ENCODE measurements at places on chromosomes 2 and 18.

GRCh38 chr2:47002480-47003381, 87.1 kb upstream of the MCFD2 start:
- DNase-seq = no peak

GRCh38 chr2:5725794-5726463, 33.7 kb downstream of the SOX11 start:
- no peak for DNase-seq

GRCh38 chr2:20175931-20176330, 49.0 kb downstream of the SDC1 start:
- no peak for DNase-seq

GRCh38 chr2:127527001-127527804, 914 bp upstream of the IWS1 start:
- DNase-seq = no peak

DNA sequence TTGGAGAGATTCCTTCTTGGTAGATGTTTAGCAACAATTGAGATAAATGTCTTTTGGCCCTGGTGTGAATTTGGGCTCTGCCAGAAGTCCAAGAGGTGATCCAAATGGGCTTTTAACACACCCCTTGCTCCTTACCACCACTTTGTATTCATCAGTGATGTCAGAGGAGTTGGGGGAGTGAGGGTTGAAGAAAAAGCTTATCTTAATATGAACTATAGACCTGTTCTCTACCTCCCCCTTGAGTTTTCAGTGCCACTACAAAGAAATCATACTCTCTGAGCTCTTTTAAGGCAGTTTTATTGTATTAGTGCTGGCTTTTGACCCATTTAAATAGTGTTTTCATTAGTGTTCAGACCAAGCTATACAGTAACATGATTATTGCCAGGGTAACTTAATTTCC, 229.1 kb downstream of the PHLPP1 start:
- DNase-seq = no peak

DNA sequence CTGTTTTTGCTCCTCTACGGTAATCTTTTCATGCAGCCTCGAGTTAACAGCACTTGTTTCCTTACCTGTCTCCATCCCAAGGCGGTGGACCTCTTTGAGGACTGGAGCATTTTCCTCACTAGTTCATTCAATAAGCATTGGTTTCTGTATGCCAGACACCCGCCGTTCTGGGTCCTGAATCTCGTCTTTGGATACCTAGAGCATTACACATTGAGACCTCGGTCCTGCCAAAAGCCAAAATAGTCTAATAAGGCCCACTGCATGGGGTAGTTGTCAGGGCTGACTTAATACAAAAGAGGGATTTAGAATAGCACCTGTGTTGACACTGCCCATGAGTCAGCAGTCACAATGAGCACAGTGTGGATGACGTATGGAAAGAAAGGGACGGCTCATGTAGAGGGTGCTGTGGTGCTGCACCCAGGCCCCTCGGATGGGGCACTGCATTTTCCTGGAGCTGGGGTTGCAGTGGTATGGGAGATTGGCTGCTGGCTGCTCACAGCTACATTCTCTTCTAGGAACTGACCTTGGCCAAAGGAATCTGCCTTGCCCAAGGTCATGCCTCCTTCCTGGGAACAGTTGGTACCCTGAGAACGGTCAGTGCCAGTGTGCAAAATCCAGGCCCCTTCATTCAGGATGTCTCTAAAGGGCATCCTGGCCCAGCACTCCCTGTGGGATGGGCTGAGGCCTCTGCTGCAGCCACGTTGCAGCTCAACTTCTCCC, 126.9 kb upstream of the NCK2 start:
- DNase-seq = no peak

DNA sequence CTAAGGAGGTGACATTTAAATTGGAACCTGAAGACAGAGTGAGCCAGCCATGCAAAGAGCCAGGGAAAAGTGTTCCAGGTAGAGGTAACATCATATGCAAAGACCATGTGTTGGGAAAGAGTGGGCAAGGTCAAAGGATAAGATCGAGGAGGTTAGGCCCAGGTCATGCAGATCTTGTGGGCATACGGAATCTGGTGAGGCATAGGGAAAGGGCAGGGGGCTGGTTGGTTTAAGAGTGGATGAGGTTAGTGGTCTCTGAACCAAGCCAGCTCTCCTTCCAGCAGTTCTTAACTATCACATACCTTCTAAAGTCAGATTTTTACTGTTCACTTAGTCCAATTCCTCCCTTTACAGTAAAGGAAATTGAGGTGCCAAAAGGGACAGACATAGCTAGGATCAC, 3.0 kb downstream of the ANKRD53 start:
- DNase-seq = no peak

DNA sequence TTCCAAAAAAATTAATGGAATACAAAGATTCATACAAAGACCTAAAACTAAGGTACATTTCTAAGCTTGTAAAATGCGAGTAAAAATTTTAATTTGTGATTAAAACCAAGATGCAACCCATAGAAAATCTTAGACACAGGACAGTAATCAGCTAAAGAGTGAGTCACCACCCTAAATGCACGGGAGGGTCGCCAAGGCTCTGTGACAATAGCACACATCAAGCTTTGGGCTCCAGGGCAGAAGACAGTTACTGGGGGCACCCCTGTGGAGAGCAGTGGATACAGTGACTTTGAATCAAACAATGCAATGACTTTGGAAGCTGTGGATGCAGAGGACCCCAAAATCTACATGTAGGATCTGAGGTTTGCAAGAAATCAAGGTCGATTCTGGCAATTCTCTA, 7.5 kb downstream of the FLACC1 start:
- no peak for DNase-seq

- DNase-seq = no peak
These were observed 177.9 kb downstream of the TPGS2 start for GRCh38 chr18:36650906-36651305.

DNA sequence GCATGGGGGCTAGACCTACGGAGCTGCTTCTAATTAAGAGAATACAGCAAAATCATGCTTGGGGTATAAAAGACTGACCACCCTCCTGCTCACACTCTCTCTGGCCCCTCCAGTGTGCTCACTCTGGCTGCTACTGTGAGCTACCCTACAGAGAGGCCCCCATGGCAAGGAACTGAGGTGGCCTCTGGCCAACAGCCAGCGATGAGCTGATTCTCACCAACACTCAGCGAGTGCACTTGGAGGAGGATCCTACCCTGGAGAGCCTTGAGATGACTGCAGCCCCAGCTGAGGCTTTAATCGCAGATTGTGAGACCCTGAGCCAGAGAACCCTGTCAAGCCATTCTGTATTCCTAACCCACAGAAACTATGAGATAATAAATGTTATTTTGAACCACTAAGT, 88.2 kb downstream of the GFPT1 start:
- no peak for DNase-seq

GRCh38 chr2:199865905-199866304, 14.9 kb upstream of the FTCDNL1 start:
- DNase-seq = no peak

DNA sequence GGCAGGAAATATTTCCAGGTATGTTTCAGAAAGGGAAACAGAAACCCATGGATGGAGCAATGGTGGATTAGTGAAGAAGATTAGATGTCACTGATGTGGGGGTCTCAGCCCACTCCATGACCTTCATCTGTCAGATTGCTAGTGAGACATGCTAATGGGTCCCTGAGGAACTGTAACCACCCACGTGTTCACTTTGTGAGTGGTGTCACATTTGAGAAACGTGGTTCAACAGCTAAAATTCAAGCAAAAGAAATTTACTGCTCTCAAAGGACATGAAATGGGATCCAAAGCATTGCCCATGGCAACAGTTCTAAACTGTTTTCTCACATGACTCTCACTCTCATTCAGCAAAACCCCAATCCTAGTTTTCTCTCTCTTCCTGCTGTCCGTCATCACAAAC, 776.1 kb downstream of the ERBB4 start:
- no peak for DNase-seq

DNA sequence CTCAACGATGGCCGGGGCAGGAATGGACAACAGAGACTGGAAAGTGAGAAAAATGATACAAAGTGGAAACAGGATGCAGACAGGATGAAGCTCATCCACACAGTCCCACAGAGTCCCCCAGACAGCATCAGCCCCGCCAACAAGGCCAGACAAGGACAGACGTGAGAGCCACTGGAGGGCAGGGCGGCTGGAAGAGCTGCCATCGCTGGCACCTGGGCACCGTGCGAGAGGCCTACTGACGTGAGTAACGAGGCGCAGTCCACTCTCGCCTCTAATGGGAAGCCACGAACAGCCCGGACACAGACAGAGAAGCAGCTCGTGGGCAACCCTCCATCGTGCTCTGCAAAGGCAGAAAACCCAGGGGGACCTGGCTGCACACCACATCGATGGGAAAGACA, 17.1 kb downstream of the HDAC4 start:
- no peak for DNase-seq

DNA sequence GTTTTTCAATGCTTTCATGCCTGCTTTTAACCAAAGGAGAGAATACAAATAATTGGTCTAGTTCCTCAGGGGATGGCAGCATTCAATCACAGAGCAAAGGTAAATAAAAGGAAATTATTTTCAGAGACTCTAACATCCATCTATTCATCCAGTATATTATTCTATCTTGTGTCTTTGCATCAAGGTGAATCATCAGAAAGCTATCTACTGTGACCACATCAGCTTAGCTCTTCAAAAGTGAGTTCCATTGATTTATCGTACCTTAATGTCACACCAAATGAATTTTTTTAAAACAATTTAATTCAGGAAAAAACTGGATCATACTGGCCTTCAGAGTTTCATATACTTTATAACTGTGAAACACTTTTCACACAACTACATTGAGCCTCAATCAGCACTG, 66.1 kb downstream of the CHN1 start:
- no peak for DNase-seq

DNA sequence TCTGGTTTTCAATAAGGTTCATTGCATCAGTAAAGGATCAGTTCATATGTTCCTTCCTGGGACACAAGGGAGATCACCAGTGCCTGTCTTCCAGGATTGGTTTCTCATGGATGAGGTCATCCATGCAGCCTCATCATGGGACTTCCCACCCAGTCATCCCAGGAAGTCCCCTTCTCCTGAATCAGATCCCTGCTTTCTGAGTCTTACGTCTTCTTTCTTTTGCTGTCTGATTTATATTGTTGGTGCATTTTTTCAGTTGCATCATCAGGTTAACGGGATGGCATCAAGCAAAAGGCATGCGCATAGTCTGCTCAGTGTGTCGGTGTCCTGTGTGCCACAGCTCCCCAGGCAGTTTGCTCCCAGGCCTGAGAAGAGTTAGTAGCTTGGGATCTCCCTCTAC, 105.9 kb downstream of the SOX11 start:
- DNase-seq = no peak

GRCh38 chr2:43341959-43342757, 115.8 kb upstream of the ZFP36L2 start:
- no peak for DNase-seq

DNA sequence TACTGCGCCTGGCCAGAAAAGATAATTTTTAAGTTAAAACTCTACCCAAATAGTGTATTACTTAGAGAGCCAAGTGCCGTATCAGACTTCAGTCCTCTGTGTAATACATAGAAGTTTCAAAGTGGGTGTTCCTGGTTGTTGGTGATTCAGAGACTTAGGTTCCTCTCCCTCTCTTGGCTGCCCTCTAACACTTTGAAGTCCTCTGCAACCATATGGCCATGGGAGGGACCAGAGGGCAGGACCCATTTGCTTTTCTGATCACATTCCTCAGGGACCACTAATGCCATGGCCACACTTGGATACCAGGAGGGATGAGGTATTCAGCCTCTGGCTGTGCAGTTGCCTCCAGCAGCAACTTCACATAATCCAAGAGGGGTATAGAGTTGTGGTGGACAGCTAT, 131.5 kb downstream of the CAPN13 start:
- no peak for DNase-seq

GRCh38 chr2:48332286-48332685, 197.7 kb upstream of the STON1 start:
- no peak for DNase-seq

- no peak for DNase-seq
These were observed 197.4 kb downstream of the VAPA start for GRCh38 chr18:10111191-10111590.

DNA sequence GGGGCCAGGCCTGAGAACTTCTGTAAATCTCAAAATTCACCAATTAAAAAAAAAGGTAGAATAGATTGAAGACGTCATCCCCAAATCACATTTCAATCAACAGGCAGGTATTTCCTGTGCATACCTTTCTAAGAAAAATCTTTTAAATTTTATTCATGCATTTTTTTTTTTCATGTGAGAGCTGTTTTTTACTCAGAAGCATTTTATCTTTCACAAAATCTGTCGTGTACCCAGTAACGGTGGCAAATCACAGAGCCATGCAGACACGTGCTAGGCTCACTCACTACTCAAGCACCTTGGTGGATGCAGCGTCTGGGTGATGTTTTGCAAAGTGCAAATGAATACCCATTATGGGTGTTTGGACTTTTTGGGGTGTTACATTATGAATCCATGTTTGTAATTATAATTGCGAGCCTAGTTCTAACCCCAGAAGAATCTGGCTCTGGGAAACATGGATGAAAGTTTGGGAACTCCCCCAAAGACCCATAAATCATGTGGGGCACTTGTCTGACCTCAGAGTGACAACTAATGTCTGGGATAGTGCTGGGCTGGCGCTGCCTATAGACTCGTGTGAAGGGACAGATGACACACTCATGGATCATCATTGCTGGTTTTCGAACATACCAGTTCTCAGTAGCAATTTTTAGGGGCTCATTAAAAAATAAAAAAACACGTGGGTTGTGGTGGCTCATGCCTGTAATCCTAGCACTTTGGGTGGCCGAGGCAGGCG, 335.2 kb downstream of the LPIN1 start:
- DNase-seq = no peak

DNA sequence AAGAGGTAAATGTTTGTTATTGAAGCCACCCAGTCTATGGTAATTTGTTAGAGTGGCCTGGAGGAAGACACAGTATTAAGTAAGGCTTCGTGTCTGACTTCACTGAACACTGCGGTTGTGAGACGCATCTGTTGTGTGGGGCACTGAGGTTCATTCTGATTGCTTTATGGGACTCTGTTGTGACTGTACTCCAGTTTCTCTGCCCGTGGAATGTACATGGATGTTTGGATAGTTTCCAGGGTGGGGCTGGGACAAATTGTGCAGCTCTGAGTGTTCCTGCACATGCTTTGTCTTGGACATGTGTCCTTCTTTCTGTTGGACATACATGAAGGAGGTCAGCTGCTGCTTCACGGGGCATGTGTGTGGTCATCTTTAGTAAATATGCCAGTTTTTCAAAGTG, 58.6 kb downstream of the ODC1 start:
- DNase-seq = no peak

DNA sequence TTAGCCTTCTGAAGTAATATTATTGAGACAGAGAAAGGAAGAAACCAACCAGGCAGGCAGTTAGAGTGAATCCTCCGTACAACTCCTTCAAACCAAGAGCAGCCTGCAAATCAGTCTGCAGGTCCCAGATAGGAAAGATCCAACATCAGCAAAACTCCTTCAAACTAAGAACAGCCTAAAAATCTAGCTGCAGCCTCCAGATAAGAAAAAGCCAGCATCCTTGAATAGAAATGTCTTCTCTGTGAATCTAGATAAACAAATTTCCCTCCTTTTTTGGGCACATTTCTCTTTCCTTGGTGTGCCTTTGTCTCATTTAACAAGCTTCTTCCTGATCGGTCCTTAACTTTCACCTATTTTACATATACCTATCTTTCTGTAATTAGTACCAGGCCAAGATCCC, 1004.6 kb upstream of the TMEFF2 start:
- DNase-seq = no peak

- no peak for DNase-seq
These were observed 20.7 kb downstream of the ADD2 start for GRCh38 chr2:70747284-70747683.

GRCh38 chr2:50607721-50608120, 424.2 kb downstream of the NRXN1 start:
- DNase-seq = no peak
